ENCODE measurements at places on chromosomes 12 and 14. TPM values are rescaled to one million over a fixed set of nuclear protein-coding genes. Genes with fewer than 3 reads are reported as not detected.

- H3K27ac ChIP-seq: peak overlapping the region; percentile 7
- peaks cover 16% of the 10 kb centered on the region for H3K36me3 ChIP-seq
- no peaks in the 10 kb centered on the region for H3K27me3 ChIP-seq
- H3K4me3 ChIP-seq: peak overlapping the region; percentile 96
- no peak for DNase-seq
Observed at GRCh38 chr14:69153152-69153872, 393 bp upstream of the DCAF5 start.

AKAP3 gene
- 0.69 TPM for total RNA-seq

GRCh38 chr12:85299053-85299452, 19.0 kb downstream of the ALX1 start:
- no peaks in the 10 kb centered on the region for H3K4me1 ChIP-seq
- H3K36me3 ChIP-seq: no peaks in the 10 kb centered on the region
- peaks cover 12% of the 10 kb centered on the region for H3K27me3 ChIP-seq
- H3K27ac ChIP-seq: no peak overlapping the region

FSCB gene
- total RNA-seq: not detected

DNA sequence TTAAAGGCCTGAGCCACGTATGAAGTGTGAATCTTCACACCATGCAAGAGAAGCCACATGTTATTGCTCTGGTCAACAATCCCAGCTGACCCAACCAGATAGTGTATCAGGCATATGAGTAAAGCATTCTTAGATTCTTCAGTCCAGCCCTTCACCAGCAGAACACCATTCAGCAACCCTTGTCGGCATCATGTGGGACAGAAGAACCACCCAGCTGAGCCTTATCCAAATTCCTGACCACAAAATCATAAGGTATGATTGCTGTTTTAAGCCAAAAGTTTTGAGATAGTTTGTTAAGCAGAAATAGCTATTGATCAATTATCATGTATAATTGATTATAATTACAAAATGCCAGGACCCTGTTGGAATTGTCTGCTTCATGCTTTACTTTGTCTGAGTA, 664.9 kb downstream of the VRK1 start:
- H3K27ac ChIP-seq: no peak overlapping the region
- no peaks in the 10 kb centered on the region for H3K4me1 ChIP-seq
- DNase-seq: no peak
- no peak overlapping the region for H3K4me3 ChIP-seq
- H3K36me3 ChIP-seq: no peaks in the 10 kb centered on the region

DNA sequence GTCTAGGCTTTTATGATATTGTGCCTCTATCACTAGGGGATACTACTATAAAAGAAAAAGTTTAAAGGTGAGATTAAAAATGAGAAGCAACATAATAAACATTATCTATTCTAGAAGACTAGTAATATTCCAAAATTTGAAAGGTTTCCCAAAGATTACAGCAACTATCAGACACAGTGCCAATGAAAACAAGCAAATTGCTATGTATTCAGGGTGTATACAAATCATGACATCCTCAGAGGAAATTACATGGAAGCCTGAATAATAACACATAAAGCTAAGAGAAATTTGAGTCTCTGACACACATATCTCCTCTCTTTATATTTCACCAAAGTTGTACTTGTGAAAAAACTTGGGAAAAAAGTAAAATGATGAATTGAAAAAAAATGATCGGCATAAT, 327.0 kb downstream of the SEC23A start:
- no peaks in the 10 kb centered on the region for H3K27me3 ChIP-seq
- no peaks in the 10 kb centered on the region for H3K4me1 ChIP-seq
- no peaks in the 10 kb centered on the region for H3K36me3 ChIP-seq
- H3K27ac ChIP-seq: no peak overlapping the region
- H3K4me3 ChIP-seq: no peak overlapping the region

- H3K27me3 ChIP-seq: peaks cover 8% of the 10 kb centered on the region
- no peak for DNase-seq
- no peak overlapping the region for H3K4me3 ChIP-seq
- no peaks in the 10 kb centered on the region for H3K4me1 ChIP-seq
- no peak overlapping the region for H3K27ac ChIP-seq
Observed at GRCh38 chr12:11773889-11774677, 124.6 kb downstream of the ETV6 start.

DNA sequence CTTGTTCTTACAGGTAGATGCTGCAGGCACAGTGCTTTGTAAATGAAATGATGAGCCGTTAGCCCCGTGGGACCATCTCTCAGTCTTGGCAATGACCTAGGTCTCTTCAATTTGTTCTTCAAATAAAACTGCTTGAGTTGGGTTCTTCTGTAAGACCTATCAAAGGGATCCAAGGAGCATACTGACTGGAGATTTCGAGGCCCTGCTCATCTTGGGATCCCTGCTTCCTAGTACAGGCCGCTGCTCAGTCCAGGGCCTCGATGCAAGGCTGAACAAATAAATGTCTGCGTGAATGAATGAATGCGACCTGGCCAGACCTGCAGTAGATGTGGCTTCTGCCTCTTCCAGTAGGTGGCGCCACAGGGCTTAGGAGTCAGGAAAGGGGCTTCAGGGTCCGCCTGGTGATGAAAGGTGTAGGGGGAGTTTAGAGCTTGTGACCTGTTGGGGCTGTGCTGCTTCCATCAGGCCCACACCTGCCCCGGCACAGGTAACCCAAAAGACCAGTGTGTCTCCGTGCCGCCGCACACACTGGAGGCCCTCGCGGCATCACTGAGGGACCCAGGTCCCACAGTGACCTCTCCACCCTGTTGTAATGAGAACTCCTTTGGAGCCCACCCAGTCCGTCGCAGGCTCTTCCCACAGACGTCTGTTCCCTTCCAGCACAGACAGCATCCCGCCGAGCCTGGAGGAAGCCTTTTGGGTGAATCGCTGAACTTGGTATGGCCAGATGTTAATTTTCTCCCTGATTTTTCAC, 4.4 kb downstream of the CACNA1C start:
- peak; percentile 99 for DNase-seq
- H3K27ac ChIP-seq: no peak overlapping the region
- no peaks in the 10 kb centered on the region for H3K36me3 ChIP-seq
- no peaks in the 10 kb centered on the region for H3K4me1 ChIP-seq
- peaks cover 41% of the 10 kb centered on the region for H3K27me3 ChIP-seq
- H3K4me3 ChIP-seq: no peak overlapping the region

GRCh38 chr14:96629082-96629481, 126.9 kb downstream of the PAPOLA start:
- peak; percentile 18 for DNase-seq
- H3K27ac ChIP-seq: no peak overlapping the region
- no peaks in the 10 kb centered on the region for H3K36me3 ChIP-seq
- no peaks in the 10 kb centered on the region for H3K4me1 ChIP-seq
- peaks cover 6% of the 10 kb centered on the region for H3K27me3 ChIP-seq

GRCh38 chr14:101174980-101175606, 271.6 kb upstream of the RTL1 start:
- no peaks in the 10 kb centered on the region for H3K27me3 ChIP-seq
- DNase-seq: no peak
- no peaks in the 10 kb centered on the region for H3K4me1 ChIP-seq
- H3K36me3 ChIP-seq: no peaks in the 10 kb centered on the region
- no peak overlapping the region for H3K27ac ChIP-seq

KRT79 gene
- total RNA-seq: not detected

GRCh38 chr12:128724468-128725046, 99.2 kb downstream of the SLC15A4 start:
- no peaks in the 10 kb centered on the region for H3K27me3 ChIP-seq
- no peaks in the 10 kb centered on the region for H3K36me3 ChIP-seq
- DNase-seq: no peak
- H3K27ac ChIP-seq: no peak overlapping the region

- DNase-seq: no peak
- no peaks in the 10 kb centered on the region for H3K4me1 ChIP-seq
- H3K36me3 ChIP-seq: no peaks in the 10 kb centered on the region
- no peaks in the 10 kb centered on the region for H3K27me3 ChIP-seq
- no peak overlapping the region for H3K4me3 ChIP-seq
Observed at GRCh38 chr12:5593086-5593485, 161.2 kb downstream of the NTF3 start.

DNA sequence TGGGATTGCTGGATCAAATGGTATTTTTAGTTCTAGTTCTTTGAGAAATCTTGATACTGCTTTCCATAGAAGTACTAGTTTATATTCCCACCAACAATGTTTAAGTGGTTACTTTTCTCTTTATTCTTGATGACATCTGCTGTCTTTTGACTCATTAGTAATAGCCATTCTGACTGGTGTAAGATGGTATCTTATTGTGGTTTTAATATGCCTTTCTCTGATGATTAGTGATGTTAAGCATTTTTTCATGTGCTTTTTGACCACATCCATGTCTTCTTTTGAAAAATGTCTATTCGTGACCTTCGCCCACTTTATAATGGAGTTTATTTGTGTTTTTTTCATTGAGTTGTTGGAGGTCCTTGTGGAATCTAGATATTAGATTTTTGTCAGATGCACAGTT, 865.7 kb downstream of the SLC6A15 start:
- H3K27me3 ChIP-seq: no peaks in the 10 kb centered on the region
- no peaks in the 10 kb centered on the region for H3K36me3 ChIP-seq
- no peak overlapping the region for H3K4me3 ChIP-seq
- no peaks in the 10 kb centered on the region for H3K4me1 ChIP-seq
- H3K27ac ChIP-seq: no peak overlapping the region

GRCh38 chr12:91774434-91774921, 371.2 kb downstream of the BTG1 start:
- no peak overlapping the region for H3K4me3 ChIP-seq
- no peak for DNase-seq
- no peaks in the 10 kb centered on the region for H3K36me3 ChIP-seq
- H3K27me3 ChIP-seq: no peaks in the 10 kb centered on the region

SLCO1B1 gene
- total RNA-seq: not detected

APOF gene
- not detected for total RNA-seq

- peaks cover 62% of the 10 kb centered on the region for H3K27me3 ChIP-seq
- no peak overlapping the region for H3K4me3 ChIP-seq
- peaks cover 12% of the 10 kb centered on the region for H3K36me3 ChIP-seq
- peak; percentile 90 for DNase-seq
Observed at GRCh38 chr12:113154351-113154973, 4.9 kb downstream of the CFAP73 start.

DNA sequence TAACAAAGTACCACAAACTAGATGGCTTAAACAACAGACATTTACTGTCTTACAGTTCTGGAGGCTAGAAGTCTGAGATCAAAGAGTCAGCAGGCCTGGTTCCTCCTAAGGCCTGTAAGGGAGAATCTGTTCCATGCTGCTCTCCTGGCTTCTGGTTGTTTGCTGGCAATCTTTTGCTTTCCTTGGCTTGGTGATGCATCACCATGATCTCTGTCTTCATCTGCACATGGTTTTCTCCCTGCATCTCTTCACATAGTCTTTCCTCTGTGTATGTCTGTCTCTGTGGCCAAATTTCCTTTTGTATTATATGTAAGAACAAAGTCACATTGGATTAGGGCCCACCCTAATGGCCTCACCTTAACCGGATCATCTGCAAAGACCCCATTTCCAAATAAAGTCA, 168.5 kb downstream of the CAPZA3 start:
- H3K4me3 ChIP-seq: no peak overlapping the region
- no peak overlapping the region for H3K27ac ChIP-seq
- H3K4me1 ChIP-seq: no peaks in the 10 kb centered on the region
- no peaks in the 10 kb centered on the region for H3K27me3 ChIP-seq
- no peaks in the 10 kb centered on the region for H3K36me3 ChIP-seq
- DNase-seq: no peak

- H3K4me3 ChIP-seq: no peak overlapping the region
- peaks cover 7% of the 10 kb centered on the region for H3K4me1 ChIP-seq
- DNase-seq: no peak
- H3K27me3 ChIP-seq: peaks cover 50% of the 10 kb centered on the region
Observed at GRCh38 chr14:26791117-26791806, 193.4 kb upstream of the NOVA1 start.

- H3K36me3 ChIP-seq: no peaks in the 10 kb centered on the region
- H3K4me3 ChIP-seq: no peak overlapping the region
- H3K27me3 ChIP-seq: no peaks in the 10 kb centered on the region
- no peak overlapping the region for H3K27ac ChIP-seq
- DNase-seq: peak; percentile 89
Observed at GRCh38 chr12:43444940-43445564, 107.0 kb downstream of the ADAMTS20 start.
